ENCODE measurements at places on chromosomes 11 and 22.

DNA sequence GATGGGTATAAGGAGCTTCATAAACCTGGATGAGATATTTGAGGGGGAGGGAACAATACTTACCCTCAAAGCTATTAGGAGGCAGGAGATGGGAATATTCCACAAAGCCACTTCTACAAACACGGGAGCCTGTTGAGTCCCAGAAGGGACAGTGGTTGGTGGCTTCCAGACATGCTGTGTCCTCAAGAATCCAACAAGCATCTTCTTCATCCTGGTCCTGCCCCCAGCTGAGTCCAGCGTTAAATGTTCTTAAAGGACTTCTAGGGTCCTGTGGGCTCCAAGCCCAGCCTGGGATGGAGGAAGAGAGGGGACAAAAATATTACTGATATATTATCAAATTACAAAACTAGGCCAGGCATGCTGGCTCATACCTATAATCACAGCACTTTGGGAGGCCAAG is 2.3 kb downstream of the CSKMT start:
- DNase-seq: peak; percentile 20

DNA sequence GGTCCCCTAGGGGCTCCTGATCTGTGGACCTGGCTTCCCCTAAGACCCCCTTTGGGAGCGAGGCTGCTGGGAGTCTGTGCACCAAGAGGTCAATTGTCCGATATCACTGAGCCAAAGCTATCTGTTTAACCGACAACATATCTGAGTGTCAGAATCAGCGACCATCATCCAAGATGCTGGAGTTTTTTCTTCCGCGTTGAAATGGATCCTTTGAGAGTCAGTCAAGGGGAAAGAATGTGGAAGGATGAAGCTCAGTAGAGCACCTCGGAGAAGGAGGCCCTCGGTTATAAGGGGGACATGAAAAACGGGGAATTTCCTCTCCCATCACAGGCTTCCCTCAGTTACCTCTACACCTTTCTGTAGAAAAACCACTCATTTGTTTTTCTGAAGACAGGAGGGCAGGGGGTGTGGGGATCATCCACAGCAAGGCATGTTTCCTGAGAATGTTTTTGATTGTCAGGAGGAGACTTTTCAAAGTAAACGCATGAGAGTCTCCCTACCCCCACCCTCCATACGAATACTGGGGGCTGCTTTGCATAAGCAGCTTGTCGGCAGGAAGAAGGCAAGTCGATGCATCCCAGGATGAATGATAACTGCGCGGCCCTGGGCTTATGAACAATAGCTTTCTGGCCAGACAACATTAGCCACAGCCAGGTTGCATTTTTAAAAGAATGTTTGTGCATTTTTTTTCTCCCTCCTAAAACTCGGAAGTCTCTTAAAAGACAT is 37.7 kb upstream of the CCND1 start:
- DNase-seq: no peak

GRCh38 chr11:14636119-14636518 is 7.5 kb upstream of the PDE3B start:
- DNase-seq: no peak

DNA sequence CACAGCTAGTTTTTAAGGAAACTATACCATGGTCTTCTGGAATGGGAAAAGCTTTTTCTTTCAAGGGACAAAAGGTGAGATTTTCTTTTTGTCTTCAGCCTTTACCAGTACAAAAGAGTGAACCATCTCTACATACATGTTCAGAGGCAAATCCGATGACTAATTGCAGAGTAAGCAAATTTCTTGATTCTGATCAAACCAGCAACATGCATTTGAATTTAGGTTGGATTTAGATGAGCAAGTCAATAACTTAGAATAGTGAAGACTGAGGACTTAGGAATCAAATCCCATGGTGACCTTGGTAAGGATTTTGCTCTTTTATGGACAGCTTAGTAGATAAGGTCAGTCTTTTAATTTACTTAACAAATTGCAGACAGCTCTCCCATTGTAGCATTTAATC is 65.9 kb upstream of the BLID start:
- no peak for DNase-seq

DNA sequence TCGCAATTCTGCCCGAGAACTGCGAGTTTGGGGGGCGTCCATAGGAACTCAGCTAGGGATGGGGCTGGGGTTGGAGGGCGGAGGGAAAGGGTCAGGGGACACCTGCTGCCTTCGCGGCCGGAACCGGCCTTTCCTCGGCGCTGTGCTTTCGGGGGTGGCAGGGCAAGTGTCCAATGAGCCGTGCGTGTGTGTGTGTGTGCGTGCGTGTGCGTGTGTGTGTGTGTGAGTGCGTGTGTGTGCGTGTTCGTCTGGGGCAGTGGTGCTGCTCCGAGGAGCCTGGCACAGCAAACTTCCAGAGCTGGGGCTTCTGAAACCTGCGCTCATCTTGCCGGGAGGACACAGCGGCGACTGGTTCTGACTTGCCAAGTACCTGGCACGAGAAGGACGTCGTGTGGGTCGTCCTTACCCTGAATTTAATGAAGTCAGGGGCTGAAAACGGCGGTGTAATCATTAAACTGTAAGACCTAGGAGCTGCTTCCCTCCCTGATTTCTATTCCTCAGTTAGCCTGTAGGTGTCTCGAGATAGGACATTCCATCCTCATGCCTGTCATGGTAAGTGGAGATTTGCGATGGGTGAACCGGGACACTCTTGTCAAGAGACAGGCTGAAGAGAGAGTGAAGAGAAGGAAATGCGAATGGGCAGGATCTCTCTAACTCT is 27.0 kb upstream of the AMOTL1 start:
- DNase-seq: no peak

- DNase-seq: peak; percentile 81
These were observed 42.6 kb upstream of the APOA1 start for GRCh38 chr11:116879800-116880625.

GRCh38 chr11:83394331-83394730 is 108.2 kb upstream of the CCDC90B start:
- DNase-seq: no peak

DNA sequence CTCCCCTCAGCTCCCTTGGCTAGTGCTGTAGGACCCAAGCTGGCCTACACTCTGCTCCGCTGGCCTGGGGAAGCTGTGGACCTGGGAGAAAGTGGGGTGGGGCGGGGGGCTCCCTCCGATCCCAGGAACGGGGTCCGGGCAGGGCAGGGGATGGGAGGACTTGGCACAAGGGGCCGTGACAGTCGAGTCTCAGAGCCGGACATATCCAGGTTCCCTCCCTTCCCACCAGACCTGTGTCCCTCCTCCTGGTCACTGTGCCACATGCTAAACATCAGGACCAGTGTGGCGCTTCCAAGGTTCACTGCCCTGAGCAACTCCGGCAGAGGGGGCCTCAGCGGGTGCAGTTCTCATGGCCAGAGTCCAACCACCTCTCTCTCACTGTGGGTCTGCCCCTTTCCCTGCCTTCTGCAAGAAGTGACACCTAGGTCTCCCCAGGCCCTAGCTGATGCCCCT is 2.0 kb downstream of the DUSP8 start:
- DNase-seq: no peak

DNA sequence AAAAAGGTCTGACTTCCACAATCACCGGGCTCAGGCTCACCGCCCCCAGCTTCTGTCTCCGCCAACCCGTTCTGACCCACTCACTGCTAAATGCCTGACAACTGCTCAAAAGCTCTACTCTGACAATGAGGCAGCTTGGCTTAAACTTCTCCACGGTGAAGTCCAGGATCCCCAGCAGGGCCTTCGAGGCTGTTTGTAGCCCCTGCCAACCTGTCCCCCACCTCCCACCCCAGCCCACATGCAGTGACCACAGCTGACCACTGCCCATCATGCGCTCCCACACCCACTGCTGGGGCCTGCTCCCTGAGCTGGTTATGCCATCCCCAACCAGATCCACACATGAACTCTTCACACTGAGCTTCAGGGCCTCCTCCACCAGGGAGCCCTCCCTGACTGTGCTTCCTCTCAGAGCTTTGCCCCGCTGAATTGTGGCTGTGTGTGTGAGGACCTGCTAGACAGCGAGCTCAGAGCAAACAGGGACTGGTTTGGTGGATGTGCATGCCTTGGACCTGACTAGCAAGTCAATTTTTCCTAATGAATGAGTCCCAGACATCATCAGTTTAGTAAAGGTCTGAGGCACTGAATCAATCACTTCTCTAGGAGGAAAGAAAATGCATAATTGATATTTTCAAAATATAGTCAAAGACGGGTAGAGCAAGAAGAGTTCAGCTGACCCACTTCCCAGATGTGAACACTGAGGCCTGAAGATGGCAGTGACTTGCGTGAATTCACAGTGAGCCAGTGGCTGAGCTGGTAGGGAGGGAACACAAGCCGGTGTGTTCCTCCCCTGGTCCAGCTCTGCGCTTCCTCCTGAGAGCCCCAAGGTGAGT is 7.7 kb downstream of the LRRC32 start:
- DNase-seq: no peak

GRCh38 chr22:42389143-42389542 is 43.1 kb downstream of the NFAM1 start:
- DNase-seq: no peak

GRCh38 chr11:78298291-78298771 is 109.6 kb downstream of the USP35 start:
- no peak for DNase-seq

GRCh38 chr11:126158054-126158791 is 53.2 kb downstream of the RPUSD4 start:
- DNase-seq: no peak

DNA sequence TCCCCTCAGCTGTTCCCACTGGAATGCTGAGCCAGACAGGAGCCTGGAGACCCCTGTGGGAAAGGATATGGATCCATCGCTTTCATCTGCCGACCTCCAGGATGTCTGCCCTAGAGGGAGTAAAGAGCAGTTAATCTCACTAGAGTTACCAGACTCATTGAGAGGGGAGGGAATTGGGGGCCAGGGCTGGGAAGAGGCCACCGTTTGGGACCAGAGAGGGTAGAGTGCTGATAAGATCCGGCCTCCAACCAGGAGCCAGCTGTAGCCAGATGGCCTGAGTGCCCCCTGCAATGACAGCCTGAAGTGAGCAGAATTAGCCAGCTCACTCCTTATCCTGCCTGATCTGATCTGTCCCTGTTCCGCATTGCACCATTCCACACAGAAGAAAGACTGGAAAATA is 3.7 kb upstream of the APLNR start:
- DNase-seq: no peak

- DNase-seq: no peak
These were observed 2.8 kb upstream of the DBX1 start for GRCh38 chr11:20162824-20163782.

DNA sequence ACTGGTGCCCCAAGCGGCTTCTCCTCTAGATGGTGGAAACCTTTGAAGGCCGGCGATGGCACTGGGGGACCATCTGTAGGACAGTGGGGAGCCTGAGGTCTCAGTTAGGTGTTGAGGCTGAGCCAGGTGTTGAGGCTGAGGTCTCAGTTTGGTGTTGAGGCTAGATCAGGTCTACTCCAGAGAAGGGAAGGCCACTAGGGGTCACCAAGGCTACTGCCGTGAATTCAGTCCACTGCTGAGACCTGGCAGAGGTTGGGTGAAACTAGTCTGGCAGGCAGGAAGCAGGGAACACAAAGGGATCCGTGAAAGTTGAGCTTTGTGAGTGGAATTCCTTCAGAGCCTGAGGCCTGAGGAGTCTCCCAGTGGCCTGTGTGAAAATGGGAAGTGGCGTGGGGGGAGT is 123.8 kb upstream of the FGF3 start:
- DNase-seq: no peak

GRCh38 chr22:20642668-20643179 is 131.2 kb upstream of the SERPIND1 start:
- no peak for DNase-seq

GRCh38 chr11:24859801-24860300 is 363.0 kb downstream of the LUZP2 start:
- DNase-seq: peak; percentile 58

- DNase-seq: peak; percentile 72
These were observed at the start of gene TIRAP for GRCh38 chr11:126282736-126283591. Gene TIRAP, plus strand, starts transcription at chr11:126283093. Its CDS starts 7,802 bp downstream, at chr11:126290895.

DNA sequence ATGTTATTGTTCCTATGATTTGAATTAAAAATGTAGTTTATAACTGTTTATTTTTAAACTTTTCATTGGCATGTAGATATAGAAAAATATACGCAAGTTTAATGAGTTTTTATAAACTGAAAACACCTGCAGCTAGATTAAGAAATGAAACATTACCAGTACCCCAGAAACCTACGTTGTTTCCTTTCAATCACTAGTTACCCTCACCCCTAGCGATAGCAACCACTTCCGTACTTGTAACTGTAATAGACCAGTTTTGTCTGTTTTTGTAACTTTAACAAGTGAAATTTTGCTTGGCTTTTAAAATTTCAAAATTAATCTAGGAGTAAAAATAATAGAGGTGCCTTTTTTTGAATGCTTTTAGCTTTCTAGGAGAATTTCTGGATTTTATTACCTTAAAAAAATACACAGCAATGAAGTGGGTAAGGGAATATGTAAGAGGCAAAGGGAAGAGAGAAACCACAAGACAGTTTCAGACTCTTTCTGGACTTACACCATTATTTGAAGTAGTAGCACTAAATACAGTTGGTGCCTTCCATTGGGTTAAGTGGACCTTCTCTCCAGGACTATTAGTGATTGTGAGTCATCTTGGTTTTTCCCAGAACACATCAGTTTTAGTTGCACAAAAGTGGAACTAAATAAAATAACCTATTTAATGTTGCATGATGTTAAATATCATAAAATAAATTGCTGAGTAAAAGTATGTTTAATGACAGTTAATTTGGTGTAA is 18.7 kb upstream of the NAT10 start:
- DNase-seq: no peak

- no peak for DNase-seq
These were observed 6.8 kb downstream of the RNF214 start for GRCh38 chr11:117239295-117239694.

- no peak for DNase-seq
These were observed 17.8 kb upstream of the PATZ1 start for GRCh38 chr22:31363885-31364465.

- no peak for DNase-seq
These were observed 150.2 kb downstream of the SPON1 start for GRCh38 chr11:14112721-14113120.
